NCI-H1092 treated with DMSO at 0.1 percent for 48 hours (cell line): ENCODE measurements at places on chromosomes 16 and 17.

DNA sequence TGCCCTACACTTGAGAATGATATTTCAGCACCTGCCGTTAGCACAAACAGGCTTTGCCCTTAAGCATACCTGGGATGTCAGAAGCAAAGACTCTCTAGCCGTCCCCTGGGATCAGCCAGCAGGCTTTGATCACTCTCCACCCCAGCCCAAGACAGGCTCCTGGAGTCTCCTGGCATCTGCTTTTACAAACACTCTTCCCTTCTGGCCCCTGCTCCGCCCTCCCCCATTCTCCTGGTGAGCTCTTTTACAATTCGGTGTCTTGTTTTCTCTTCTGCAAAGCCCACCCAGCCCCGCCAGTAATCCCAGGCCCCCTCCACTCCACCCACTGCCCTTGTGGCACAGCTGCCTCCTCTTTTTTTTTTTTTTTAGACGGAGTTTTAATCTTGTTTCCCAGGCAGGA is 50.4 kb downstream of the KATNIP start:
- DNase-seq = no peak

GRCh38 chr17:57257895-57258851 is 1.9 kb downstream of the MSI2 start:
- no peak for DNase-seq

GRCh38 chr17:760371-760770 is 8.3 kb upstream of the GEMIN4 start:
- no peak for DNase-seq

GRCh38 chr17:38733982-38734973 is 4.1 kb downstream of the CISD3 start:
- DNase-seq = no peak

DNA sequence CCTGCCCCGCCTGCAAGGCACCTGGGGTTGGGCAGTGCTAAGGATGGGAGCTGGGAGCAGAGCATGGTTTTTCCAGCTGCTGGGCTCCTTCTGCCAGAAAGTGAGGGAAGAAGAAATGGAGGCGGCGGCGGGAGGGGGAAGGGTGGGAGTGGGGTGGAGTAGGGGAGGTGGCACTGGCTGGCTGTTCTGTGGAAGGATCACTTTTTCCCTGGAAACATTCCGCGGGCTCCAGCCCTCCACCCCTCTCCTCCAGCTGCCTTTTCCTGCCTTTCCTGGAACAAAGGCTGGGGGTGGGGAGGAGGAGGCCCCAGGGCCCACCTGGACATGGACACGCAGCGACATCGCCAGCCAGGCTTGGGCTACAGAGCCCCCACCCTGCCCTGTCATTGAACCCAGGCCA is 41.1 kb downstream of the CFAP20 start:
- no peak for DNase-seq

- no peak for DNase-seq
These were observed 77.1 kb downstream of the PRKCA start for GRCh38 chr17:66379544-66379943.

GRCh38 chr16:89805136-89805905 is 11.1 kb downstream of the FANCA start:
- DNase-seq = no peak

DNA sequence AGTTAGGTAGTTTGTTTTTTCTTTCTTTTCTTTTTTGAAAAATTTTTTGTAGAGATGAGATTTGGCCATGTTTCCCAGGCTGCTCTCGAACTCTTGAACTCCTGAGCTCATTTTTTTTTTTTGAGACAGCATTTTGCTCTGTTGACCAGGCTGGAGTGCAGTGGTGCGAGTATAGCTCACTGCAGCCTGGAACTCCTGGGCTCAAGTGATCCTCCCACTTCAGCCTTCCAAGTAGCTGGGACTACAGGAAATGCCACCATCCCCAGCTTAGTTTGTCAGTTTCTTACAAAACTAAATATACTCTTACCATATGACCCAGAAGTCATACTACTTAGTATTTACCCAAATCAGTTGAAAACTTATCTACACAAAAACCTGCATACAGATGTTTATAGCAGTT is 14.4 kb upstream of the FBXO47 start:
- no peak for DNase-seq

DNA sequence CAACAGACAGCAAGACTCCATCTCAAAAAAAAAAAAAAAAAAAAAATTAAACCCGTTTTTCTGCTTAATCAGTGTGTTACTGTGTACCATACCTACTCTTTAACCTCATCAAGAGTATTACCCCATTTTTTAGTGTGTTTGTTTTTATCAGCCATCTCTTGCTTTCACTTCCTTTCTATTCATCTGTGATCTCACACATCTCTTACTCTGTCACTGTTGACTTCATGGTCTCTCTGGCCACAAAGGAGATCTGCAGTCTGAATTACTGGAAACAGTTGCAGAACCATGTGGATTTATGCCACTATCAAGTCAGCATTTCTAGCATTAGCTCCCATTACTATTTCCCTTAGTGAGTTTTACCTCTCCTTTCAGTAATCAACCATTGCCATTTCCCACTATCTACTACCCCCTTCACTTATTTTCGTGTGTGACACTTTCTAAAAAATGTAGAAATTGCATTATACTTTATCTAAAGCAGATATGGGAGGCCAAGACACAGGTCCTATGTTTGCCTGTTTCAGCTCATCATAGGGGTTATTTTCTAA is 20.1 kb downstream of the NDEL1 start:
- no peak for DNase-seq

DNA sequence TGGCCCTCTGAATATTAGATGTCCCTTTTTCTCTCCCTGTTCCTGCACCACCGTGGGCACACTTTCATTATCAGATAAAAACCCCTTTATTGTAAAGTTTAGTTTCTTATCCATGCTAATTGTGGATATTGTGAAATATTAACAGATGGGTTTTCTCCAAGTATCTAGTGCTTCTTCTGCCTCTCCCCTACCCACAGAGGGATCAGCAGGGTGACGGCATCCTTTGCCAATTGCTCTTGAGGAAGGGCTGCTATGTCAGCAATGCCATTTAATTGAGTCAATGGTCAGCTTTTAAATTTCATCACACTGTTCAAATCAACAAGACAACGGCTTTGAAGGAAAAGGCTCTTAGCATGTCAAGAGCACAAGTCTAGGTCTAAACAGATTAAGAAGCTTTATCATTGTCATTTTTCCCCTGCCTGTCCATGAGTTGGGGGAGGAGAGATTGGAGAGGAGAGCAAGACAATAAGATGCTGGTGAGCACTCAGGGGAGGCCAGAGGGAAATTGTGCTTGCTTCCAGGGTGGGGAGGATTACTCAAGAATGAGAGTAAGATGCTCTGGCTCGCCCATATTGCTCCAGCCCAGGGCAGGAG is 443.0 kb upstream of the CCL2 start:
- no peak for DNase-seq

GRCh38 chr17:29176558-29177351 is 3.4 kb downstream of the MYO18A start:
- peak; percentile 66 for DNase-seq

DNA sequence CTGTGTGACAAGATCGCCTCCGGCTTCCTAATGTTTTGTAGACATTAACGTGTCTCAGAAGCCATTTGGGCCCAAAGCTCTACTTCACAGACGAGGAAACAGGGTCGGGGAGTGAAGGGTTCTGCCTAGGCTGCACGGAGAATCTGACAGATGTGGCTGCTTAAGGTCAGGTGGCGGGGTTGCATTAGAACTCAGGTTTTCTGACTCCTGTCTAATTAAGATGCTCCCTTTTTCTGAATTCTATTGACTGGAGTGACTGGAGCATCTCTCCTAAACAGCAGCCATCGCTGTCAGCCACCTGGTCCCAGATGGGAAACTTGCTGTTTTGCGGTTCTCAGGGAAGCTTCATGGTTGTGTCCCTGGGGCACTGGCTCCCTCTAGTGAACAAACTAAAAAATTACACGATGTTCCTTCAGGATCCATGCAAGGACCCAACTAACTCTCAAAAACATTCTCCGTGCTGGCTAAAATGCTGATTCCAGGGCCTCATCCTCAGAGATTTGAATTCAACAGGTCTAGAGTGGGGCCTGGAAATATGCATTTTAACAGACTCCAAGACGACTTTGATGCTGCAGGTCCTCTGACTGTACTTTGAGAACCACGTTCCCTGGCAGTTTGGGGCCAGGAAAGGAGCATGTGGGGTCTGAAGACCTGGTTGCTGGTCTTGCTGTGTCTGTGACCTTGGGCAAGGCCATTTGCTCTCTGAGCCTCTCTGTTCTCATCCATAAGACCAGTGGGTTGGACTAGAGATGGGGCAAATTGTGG is 117.4 kb downstream of the IRF8 start:
- DNase-seq = peak; percentile 49

DNA sequence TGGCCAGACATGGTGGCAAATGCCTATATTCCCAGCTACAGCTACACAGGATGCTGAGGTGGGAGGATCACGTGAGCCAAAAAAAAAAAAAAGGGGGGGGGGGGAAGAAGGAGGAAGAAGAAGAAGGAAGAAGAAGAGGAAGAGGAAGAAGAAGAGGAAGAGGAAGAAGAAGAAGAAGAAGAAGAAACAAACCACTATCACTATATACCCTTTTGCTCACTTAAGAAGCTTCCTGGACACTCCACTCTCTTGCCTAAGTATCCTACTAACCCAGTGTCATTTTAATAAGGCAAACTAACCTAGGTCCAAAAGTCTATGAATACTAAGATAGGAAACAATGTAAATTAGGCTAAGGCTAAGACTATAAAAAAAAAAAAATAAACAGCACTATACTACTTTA is 54.8 kb downstream of the GPATCH8 start:
- DNase-seq = no peak

DNA sequence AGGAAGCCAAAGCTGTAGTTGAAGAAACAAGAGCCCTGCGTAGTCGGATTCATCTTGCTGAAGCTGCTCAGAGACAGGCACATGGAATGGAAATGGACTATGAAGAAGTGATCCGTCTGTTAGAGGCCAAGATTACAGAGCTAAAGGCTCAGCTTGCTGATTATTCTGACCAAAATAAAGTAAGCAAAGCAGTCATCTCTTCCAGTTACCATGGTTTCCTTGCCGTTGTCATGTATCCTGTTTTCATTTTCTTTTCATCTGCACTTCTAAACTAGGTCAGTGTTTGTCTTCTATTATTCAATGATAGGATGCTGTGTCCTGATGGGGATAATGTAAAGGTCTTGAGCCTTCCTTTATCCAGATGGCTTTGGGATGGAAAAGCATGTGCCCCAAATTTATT is 104.3 kb downstream of the STXBP4 start:
- DNase-seq = no peak

GRCh38 chr17:49090878-49091594 is 41.5 kb upstream of the B4GALNT2 start:
- DNase-seq = no peak

DNA sequence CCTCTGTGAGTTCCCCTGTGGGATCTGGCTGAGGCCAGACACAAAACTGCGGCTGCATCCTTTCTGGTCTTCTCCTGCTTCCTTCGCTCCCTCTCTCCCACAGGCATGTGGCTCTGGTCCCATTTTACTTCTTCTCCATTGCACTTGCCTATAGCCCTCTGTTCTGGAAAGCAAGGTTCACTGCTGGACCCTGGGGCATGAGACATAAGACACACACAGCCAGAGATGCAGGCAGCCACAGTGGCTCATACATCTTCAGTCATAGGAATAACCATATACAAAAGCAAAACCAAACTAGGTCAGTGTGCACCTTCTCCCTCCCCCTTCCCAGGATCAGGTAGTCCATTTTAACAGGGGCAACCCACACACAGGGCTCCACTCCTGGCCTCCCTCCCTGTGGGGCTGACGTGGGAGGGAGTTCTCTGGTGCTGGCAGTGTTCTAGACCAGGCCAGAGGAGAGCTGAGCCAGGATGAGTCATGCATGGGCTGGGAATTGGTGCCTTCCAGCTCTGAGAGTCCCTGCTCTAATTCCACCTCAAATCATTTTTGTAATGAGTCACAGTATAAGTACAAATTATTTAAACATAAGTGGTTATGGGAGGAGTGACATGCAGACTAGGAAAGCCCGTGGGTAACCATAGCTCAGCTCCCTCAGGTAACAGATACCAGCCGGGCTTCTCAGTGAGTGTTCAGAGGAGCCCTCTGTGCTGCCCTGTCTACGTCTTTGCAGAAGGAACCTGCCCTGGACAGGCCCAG is 58.0 kb downstream of the ASIC2 start:
- DNase-seq = no peak

- DNase-seq = no peak
These were observed 5.3 kb downstream of the MPO start for GRCh38 chr17:58275417-58275816.

- no peak for DNase-seq
These were observed 9.0 kb upstream of the SEC14L5 start for GRCh38 chr16:4948903-4949766.

DNA sequence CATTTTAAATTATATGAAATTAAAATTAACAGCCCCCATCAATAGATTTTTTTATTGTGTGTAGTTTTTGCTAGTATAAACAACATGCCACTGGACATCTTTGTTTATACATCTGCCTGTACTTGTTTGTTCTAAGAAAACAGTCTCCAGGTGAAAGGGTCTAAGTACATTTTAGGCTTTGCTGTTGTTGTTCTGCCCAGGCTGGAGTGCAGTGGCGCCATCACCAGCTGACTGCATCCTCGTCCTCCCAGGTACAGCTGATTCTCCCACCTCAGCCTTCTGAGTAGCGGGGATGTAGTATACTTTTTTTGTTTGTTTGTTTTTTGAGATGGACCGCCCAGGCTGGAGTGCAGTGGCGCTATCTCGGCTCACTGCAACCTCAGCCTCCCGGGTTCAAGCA is 25.5 kb downstream of the C17orf58 start:
- no peak for DNase-seq

DNA sequence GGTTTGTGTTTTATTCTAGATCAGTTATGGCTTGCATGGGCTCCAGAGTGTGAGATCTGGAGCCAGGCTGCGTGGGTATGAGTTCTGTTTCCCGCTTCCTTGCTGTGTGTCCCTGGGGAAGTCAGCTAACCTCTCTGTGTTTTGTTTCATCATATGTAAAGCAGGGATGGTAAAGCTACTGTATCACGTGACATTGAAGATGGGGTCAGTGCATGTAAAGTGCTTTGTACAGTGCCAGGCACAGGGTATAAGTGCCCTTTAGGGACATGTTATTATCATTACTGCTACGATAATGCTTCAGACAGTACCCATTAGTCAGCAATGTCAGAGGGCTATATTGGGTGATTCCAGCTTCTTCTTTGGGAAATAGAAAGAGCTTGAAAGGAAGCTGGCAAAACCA is 186.2 kb downstream of the FOXL1 start:
- DNase-seq = no peak

GRCh38 chr16:10362077-10362863 is 23.6 kb upstream of the ATF7IP2 start:
- no peak for DNase-seq

GRCh38 chr16:496097-496886 is 31.2 kb upstream of the CAPN15 start:
- no peak for DNase-seq

DNA sequence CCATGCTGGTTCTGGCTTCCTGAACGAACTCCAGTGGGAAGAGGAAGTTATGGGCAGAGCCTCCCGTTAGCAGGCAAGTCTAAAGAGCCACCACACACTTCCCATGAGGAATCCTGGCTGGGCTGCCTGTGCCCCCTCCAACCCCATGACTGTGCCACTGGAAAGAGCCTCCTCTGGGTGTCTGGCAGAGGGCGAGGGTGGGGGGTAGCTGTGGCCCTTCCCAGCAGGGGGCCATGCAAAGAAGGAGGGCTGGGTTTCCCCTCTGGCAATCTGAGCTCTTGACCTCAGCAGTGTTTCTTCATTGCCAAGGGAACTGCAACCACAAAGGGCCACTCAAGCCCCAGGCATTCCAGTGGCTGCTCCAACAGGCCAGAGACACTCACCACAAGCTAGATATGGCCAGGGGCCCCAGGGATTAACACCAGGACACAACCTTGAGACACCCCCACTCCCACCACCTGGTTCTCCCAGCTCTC is 1.7 kb upstream of the RRAD start:
- DNase-seq = no peak

GRCh38 chr17:61253362-61253761 is 146.3 kb upstream of the TBX2 start:
- DNase-seq = no peak
